ENCODE measurements at places on chromosomes 12 and 14.

DNA sequence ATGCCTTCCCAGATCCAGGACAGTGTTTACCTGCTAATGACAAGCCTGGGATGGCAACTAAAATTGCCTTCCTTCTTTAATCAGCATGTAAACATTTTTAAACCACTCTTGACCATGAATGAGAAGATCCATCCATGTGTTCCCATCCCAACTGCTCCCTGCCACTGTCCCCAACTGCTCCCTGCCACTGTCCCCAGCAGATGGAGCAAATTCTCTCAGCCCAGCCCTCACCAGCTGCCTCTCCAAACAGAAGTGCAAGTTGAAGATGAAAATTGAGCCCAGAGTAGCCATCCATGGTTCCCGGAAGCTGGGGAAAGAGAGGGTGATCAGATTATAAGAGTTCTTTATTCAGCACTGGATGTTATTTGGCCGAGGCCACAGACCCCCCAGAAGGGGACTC is 133.1 kb downstream of the SLC15A4 start:
- no peak for DNase-seq

DNA sequence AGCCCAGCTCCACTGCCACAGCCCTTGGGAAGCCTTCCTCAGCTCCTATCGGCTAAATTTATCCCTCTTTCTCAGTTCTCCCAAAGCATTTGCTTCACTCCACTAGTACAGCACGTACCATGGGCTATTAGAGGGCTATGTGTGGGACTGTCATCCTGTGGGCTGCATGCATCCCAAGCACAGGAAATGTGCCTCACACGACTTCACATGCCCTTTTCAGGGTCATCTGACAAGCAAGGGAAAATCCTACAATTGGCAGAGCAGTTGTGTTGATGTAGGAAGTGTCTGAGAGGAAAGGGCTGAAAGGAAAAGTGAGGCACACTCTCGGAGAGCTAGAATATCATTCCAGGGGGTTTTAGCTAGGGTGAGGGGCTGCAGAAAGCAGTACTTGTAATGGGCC is 47.6 kb downstream of the NINJ2 start:
- no peak for DNase-seq

GRCh38 chr14:85688006-85688405 is 158.1 kb downstream of the FLRT2 start:
- no peak for DNase-seq

DNA sequence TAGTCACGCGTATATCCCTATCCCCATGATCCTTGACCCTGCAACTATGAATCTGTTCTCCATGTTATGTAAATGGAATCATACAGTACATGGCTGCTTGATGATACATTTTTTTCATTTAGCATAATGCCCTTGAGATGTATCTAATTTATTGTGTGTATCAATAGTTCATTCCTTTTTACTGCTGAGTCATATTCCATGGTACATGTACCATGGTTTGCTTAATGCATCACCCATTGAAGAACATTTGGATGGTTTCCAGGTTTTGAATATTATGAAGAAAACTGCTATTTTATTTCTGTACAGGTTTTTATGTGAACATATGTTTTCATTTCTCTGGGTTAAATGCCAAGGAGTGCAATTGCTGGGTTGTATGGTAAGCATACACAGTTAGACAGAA is 4.0 kb upstream of the RNASE10 start:
- no peak for DNase-seq

DNA sequence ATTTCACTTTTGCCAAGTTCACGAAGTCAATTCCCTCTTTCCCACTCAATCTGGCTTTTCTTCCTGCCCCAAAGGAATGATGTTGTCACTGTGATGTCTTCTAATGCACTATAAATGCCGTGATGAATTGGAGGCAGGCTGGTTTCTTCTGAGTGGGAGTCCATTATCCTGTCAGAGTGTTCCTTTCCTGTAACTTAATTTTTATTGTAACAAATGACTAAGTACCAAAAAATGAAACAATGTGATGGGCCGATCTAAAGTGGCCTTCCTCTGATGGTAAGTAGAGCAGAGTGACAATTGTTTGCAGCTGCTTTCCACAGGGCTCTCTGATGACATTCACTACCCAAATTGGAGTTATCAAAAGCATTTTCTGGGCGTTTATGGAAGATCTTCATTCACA is 22.2 kb downstream of the TMEM30B start:
- no peak for DNase-seq

DNA sequence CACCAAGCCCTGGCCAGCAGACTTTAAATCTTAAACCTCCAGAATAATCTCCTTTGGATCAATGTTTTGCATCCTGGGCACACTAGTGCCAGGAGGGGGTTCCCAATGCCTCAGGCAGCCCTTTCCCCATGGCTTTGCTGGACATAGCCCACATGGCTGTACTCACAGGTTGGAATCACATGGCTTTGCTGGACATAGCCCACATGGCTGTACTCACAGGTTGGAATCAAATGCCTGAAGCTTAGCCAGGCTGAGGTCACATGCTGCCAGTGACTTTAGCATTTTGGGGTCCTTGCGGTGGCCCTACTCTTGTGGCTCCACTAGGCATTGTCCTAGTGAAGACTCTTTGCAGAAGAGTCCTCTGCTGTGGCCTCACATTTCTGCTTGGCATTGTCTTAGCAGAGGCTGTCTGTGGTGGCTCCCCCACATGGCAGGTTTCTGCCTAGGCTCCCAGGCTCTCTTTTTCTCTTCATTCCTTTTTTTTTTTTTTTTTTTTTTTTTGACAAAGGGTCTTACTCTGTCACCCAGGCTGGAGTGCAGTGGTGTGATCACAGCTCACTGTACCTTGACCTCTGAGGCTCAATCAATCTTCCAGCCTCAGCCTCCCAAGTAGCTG is 13.0 kb downstream of the FLVCR2 start:
- DNase-seq: no peak

GRCh38 chr12:24109381-24110039 is 160.0 kb upstream of the SOX5 start:
- peak; percentile 14 for DNase-seq

DNA sequence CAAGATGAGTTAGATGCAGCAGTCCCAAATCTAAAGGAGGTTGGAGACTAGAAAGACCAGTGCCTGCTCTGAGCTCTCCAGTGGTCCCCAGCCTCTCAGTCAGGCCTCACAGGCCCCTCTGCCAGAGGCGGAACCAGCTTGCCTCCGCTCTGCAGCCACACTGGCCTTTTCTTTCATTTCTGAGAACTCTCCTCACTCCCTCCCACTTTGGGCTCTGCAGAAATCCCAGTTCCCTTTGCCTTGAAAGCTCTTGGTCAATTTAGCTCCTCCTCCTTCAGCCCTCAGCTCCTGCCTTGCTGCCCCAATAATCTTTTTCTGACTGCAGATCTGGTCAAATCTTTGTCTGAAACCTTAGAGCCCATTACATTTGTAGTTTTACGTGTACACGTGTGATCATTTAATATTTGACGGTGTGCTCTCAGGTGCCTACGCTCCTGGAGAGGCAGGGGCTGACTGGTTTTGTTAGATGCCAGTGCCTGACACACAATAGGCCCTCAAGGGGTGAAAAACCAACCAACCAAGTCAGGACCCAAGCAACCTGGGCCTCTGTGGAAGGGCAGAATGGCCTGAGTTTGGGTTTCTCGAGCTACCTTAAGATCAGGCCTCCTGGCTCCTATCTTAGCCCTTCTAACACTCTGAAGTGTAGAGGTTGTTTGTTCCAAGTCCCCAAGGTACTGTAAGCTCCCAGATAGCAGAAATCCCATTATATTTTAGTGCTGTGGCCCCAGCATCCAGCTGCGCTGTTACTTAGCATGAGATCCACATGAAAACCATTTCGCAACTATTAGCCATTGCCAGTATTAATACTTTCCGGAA is 1.1 kb upstream of the NUDT4 start:
- no peak for DNase-seq

DNA sequence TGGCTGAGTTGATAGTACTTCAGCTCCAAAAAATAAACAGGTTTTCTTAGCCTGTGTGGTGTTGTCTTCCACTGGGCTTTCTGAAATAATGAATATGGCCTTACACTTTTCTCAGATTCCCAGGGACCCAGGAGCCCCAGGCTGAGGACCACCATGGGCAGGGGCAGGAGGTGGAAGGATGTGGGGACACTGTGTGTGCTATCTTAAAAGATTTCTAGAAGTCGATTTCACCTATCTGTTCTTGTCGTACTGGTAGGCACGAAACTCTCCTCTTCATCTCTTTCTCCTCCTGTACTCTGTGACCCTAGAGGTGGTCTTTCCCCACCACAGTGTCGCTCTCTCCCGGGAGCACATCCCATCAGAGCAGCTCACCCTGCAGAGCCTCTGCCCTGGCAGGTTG is 107.7 kb upstream of the FKBP4 start:
- DNase-seq: no peak

GRCh38 chr12:77560714-77561113 is 270.0 kb upstream of the NAV3 start:
- no peak for DNase-seq

- DNase-seq: no peak
Measured at GRCh38 chr12:122174155-122174845, at the start of gene IL31. IL31 (minus strand) TSS chr12:122174221; CDS start chr12:122174172, 49 bp downstream.

GRCh38 chr12:94184995-94185719 is 36.8 kb downstream of the PLXNC1 start:
- no peak for DNase-seq

DNA sequence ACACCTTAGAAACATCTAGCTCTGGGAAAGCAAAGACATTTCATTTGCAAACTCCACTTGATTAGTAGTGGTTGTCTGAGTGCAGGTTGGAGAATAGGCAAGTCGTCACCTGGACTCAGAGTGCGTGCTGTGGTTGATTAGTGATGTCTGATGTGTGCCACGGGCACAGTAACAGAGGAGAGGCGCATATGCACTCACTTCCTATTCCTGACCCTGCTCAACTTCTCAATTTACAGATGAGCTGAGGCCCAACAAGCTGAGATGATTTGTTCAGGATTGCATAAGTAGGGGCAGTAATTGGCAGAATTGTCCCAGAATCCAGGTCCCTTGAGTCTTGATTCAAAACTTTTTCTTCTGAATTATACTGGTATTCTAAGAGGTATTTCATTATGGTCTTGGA is 44.9 kb downstream of the ADCK1 start:
- DNase-seq: no peak

GRCh38 chr12:101671157-101671791 is 26.2 kb upstream of the CHPT1 start:
- peak; percentile 20 for DNase-seq

DNA sequence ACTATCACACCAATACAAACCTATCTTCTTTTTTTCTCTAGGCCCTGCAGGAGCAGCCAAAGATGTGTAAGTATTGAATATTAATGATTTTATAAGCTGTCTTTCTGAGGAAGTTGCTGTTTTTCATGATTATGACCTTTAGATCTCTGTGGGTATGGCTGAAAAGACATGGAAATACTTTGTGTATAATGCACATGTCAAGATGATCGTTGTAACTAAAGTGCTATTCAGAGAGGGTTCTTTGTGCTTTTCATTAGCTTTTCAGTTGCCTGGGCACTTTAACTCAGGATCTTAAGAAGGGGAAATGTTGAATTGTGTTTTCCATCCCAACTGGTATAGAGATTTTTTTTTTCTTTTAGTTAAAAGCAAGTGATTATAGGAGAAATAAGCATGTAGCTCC is 18.1 kb downstream of the C12orf75 start:
- no peak for DNase-seq

DNA sequence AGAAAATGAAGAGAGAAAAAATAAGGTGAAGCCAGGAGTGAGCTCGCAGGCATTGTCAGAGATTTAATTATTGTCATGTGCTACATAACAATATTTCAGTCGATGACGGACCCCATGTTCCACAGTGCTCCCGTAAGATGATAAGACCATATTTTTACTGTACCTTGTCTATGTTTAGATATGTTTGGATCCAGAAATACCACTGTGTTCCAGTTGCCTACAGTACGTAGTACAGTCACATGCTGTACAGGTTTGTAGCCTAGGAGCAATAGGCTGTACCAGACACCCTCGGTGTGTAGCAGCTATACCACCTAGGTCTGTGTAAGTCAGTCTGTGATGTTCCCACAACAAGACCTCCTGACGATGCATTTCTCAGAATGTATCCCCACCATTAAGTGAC is 137.5 kb downstream of the FBXL14 start:
- no peak for DNase-seq

All from GM18507 (cell line).